ENCODE measurements at places on chromosomes 4 and X.

- peak; percentile 69 for DNase-seq
Observed at GRCh38 chr4:118177126-118177525, 142.8 kb downstream of the NDST3 start.

GRCh38 chrX:109739625-109740432 is 6.8 kb upstream of the ACSL4 start:
- no peak for DNase-seq

- no peak for DNase-seq
Observed at GRCh38 chrX:153336988-153337387, 3.0 kb downstream of the ZNF275 start.

DNA sequence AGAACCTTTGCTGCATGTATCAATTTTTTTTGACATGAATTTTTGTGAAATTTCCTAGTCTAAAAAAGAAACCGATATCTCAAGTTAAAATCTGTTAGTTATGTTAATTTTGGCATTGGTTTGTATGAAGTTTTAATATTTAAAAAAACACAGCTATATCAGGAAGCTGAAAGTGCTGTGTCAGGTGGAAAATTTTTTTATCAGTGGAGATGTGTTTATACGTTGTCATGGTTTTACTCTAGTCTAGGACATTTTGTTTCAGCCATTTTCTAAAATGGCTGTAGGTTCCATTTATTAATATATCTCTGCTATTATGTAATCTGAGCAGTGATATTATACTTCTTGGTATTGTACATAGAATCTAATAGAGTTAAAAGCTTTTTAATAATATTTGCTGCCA is 34.2 kb downstream of the OCRL start:
- no peak for DNase-seq

DNA sequence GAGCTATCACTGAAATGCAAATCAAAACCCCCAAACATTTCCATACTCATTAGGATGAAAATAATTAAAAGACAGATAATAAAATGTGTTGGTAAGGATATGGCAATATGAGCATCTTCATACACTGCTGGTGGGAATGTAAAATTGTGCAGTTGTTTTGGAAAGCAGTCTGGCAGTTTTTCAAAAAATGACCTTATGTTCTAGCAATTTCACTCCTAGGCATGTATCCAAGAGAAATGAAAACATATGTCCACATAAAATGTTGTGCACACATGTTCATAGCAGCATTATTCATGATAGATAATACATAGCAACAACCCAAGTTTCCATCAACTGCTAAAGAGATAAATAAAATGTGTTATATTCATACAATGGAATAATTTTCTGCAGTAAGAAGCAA is 14.8 kb upstream of the GPRASP2 start:
- DNase-seq, result peak; percentile 36

- DNase-seq, result peak; percentile 63
Observed at GRCh38 chr4:54658252-54659093, 716 bp downstream of the KIT start.

- DNase-seq, result peak; percentile 24
Observed at GRCh38 chr4:173009129-173009823, 159.3 kb upstream of the GALNT7 start.

GRCh38 chr4:73376976-73377375 is 27.1 kb upstream of the ALB start:
- DNase-seq, result no peak

DNA sequence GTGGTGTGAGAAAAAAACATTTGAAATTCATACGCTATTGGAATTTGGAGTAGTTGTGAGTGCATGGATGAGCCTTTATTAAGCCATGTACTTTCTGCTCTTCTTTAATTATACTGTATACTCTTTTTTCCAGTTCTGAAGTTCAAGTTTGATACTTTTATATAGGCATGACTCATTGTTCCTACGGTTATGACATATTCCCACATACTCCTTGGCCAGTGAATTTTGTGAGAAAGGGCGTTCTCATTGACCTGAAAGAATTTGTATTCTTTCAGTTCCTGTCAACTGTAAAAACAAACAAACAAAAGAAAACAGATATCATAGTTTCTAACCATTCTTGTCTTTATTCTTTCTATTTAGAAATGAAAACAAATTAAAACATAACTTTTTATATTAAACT is 407.3 kb downstream of the MAPK10 start:
- peak; percentile 10 for DNase-seq

DNA sequence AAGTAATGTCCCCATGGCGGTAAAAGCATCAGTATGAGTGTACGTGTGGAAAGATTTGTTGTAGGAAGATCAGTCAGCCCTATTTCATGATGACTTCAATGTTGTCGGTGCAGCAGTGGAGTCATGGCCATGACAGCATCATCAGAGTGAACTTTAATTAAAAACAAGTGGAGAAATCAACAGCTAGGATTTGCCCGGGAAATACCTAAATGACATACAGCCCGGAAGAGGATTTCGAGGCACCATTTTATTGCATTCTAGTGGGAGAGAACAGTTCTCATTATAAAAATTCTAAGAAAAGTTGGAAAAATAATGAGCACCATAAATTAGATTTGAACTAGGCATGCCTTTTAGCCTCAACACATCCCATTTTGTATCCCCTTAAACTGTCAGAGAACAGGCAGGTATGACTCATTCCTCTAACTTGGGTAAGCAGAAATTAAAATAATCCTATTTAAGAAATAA is 170.1 kb downstream of the SHROOM3 start:
- DNase-seq, result peak; percentile 88

GRCh38 chrX:65745992-65746391 is 78.5 kb downstream of the MSN start:
- no peak for DNase-seq

DNA sequence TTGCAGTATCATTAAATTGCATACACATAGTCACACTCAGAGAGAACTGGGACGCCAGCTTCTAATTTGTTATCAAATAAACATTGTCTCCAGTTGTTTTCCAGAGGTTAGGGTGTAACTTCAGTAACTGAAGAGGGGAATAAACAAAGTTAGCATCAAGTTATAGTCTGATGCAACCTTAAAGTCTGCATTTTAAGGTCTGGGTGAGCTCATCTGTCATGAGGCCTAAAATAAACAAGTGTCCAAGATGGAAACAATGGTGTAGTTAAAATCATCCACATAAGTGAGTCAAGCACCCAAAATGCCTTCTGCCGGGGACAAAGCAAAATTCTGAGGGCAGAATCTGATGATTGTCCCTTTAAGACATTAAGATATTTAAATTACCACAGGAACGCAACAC is 70.3 kb upstream of the EMCN start:
- DNase-seq, result no peak

- DNase-seq, result no peak
Observed at GRCh38 chr4:125594056-125594602, 279.4 kb downstream of the FAT4 start.

DNA sequence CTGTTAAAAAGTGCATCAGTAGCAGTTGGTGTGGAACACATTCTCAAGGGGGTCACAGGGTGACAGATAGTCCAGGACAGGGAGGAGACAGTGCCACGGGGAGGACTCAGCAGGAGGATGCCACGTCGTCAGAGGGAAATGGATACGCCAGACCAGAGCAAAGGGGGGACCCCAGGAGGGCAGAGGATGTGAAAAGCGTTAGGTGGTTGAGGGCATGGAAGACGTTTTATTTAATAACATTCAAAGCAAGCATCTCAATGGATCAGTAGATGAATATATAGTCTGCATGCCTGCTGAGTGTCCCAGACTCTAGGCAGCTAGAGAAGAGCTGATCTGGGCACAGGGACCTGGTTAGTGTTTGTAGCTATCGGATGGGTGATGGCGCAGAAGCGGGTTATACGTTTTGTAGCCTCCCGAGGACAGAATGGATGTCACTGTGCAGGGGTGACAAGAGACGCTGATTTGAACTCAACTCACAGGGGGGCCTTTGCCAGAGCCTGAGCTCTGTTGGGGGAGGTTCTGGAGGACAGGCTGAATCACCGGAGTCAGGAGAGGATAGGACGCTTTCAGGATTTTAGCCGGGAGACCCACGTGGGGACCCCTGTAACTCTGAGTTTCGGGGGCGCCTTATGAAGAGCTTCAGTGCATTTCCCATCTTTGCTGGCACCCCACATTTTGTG is 81.3 kb downstream of the STOX2 start:
- DNase-seq, result no peak

DNA sequence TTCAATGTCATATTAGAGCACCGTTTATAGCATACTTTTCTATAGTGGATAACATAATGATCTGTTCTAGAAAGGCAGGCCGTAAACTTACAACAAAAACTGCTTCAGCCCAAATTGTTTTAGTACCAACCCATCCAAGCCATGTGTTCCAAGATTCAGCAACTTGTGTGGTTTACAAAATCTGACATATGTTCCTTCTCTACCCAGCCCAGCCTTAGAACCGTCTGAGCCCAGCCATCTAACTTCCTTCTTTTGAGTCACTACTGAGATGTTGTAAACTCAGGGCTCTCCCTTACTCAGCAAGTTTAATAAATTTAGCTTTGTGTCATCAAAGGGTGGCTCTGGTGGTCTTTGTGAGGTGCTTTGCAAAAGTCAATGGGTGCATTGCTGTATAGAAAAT is 32.4 kb upstream of the REPS2 start:
- no peak for DNase-seq

DNA sequence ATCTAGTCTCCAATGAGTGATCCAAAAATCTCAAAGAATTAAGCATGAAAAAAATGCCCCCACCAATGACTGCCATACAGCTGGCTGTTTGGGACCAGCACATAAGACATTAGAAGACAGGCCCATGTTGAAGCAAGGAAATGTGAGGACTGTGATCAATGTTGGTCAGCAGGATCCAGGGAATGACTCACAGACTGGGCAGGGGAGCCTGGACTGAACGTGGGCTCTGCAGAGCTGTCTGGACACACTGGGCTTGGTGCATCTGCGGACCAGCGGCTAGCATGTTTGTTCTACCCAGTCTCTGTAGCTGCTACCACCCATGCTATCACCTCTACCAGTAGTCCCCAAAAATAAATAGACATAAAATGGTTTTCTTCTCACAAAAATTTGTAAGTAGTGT is 108.6 kb downstream of the PALLD start:
- peak; percentile 49 for DNase-seq

GRCh38 chr4:151727365-151727764 is 33.4 kb downstream of the GATB start:
- DNase-seq, result peak; percentile 16

- DNase-seq, result peak; percentile 30
Observed at GRCh38 chrX:129959493-129959832, 23.0 kb upstream of the BCORL1 start.

DNA sequence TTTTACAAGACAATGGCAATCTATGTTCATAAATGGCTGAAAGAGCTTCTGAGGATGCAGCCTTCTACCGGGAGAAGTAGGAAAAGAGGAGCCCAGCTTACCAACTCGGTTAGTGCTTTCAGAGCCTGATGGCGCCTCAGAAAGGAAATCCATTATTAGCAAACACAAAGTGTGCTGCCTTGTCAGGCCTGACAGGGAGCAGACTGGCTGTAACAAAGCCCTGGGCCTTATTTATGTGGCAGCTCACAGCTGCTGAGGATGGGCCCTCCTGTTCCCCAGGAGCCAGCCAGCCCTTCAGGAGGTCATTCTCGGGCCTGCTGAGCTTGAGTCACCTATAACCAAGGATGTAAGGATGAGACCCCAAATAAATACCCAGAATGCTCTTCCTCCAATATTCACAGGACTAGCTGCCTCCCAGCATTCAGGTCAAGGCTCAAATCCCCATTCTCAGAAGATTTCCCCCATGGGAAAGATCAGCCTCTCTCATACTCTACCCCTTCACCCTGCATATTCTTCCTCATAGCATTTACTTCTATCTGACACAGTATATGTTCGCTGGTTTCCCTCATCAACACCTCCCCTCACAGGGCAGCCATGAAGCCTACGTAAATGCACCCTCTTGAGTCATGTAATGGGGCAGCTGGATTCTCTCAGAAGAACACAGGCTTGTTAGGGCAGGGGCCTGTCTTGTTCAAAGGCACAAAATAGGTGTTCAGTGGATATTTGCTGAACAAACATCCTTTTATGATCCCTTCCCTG is 227.0 kb upstream of the RASGEF1B start:
- DNase-seq, result no peak

- no peak for DNase-seq
Observed at GRCh38 chr4:151340751-151341385, 15.5 kb upstream of the SH3D19 start.

GRCh38 chr4:139175646-139176301 is 1.2 kb downstream of the ELF2 start:
- peak; percentile 22 for DNase-seq

GRCh38 chr4:38152305-38152704 is 192.1 kb downstream of the PTTG2 start:
- no peak for DNase-seq
